ENCODE measurements at places on chromosomes 3 and 15.

GRCh38 chr3:66149269-66149668 is 71.5 kb upstream of the SLC25A26 start:
- DNase-seq: no peak

DNA sequence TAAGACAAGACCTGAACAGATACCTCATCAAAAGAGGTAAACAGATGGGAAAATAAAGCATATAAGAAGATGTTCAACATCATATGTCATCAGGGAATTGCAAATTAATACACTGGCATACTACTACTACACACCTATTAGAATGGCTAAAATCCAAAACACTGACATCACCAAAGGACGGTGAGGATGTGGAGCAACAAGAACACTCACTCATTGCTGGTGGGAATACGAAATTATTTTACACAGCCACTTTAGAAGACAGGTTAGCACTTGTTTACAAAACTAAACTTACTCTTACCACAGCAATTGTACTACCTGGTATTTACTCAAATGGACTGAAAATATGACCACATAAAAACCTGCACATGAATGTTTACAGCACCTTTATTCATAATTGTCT is 119.6 kb downstream of the GSK3B start:
- no peak for DNase-seq

DNA sequence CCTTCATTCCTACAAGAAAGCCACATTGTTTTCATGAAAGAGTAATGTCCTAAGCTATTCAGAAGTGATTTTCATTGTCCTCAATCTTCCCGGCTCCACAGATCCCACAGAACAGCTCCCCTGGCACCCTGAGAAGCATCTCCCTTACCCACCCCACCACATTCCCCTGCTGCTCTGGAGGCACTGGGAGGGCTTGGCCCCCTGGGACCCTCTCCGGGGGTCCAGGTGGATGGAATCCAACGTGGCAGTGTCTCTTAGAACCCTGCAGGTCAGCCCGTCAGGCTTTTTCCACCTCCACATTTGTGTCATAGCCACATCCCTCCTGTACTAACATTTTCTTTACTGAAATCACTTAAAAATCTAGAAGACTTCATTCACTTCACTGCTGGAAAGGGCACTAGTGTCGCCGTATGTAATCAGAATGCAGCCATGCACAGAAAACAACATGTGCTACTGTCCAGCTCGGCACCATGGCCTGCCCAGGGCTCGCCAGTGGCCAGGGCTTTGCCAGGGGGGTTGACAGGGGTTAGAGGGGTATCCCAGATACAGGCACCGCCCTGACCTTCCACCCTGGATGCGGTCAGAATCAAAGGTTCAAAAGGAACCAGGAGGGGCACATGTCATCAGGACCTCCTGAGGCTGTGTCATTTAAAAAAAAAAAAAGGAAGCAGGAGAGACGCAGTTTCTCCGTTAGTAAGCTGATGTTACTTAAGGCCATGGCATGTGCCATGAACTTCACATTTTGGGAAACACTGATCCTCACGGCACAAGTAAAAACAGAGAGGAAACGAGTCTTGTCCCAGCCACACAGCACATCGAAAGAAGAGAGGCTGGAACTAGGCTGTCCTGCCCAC is 106.3 kb downstream of the LSM3 start:
- DNase-seq: no peak

DNA sequence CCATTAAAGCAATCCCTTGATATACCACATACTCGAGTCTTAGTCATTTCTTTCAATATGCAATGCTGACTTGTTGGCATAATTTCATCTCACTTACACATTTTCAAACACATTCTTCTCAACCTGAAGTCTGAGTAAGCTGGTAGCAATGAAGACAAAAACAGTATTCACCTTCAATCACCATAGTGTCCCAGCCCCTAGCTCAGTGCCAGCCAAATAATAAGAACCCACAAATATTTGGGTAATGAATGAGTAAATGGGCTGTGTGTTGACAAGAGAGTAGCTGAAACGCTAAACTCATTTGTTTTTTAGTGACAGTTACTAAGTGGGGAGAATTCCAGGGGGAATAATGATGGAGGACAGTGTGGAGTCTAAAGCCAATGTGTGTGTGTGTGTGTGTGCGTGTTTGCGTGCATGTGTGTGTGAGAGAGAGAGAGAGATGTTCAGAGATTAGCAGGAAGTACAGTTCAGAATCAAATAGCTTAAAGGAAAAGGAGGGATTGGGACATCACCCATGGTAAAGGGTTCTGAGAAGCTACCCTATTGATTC is 165.7 kb downstream of the GAP43 start:
- DNase-seq: no peak

DNA sequence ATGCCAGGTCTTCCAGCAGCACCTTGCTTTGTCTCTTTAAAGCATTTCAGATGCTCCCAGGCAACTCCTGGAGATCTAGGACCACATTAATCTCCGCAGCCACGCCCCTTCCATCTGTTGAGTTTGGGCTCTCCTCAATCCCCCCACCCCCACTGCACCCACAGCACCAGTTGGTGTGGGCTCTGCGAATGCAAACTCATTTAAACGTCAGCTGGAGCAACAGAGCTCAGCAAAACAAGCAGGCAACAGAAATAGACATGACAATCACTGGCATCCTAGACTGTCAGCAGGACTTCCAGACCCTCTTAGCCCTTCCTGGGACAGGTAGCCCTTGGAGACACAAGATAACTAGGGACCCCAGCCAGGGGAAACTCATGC is 106.9 kb downstream of the LSM3 start:
- DNase-seq: no peak

- no peak for DNase-seq
Observed at GRCh38 chr15:81088470-81089013, 45.5 kb upstream of the CFAP161 start.

GRCh38 chr3:118089563-118089962 is 945.1 kb downstream of the IGSF11 start:
- DNase-seq: no peak

DNA sequence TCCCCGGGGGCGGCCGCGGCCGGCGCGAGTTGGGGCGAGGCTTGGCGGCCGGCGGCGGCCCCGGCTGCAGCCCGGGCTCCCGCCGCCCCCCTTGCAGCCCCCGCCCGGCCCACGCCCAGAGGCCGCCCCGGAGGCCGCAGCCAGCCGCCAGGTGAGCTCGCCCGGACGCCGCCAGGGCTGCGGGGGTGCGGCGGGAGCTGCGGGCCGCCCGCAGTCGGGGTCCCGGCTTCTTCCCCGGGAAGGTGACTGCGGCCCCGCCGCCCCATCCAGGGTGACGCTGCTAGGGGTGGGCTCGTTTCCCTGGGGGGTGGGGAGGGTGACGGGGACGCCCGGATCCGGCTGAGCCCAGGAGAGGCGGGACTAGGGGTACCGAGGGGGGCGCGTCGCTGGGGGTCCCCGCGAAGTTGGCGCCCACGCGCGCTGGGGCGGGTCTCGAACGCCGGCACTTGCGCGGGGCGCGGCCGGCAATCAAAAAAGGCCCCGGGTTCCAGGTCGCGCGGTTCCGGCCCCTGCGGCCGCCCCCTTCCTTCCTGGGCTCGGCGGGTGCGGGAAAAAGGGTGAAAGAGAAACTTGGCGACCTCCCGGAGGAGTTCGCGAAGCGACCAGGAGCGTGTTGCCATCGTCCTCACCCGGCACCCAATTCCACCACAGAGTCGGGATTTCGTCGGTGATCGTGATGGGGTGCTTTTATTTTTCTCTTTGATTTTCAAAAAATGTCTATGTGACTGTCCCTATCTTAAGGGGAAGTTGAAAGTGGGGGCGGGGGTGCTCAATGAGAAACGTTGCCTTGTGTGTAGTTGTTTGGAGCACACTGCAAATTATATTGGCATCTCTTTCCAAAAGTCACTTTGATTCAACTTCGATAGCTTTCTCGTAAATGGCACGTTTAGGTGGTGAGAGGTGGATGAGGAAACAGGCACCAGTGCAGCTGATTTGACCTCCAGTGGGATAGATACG is 619 bp downstream of the ATXN7 start:
- DNase-seq: peak; percentile 29

DNA sequence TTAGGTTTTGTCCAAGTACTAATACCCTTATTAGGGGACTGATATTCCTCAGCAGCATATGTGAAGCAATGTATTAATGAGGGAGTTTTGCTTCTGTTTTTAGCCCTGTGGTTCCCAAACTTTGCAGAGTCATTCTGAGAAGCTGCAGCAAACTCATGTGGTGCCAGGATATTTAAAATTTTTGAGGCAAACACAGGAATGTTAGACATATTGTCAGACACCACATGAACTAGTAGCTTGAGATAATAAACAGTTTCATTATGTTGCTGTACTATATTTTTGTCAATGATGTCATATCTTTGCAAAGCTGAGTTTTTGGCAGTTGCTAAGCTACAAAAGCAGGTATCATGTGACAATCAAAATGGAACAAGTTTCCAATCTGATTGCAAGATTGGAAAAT is 36.6 kb downstream of the ATP6V1A start:
- no peak for DNase-seq

- no peak for DNase-seq
Observed at GRCh38 chr3:125125821-125126245, 70.0 kb upstream of the HEG1 start.

DNA sequence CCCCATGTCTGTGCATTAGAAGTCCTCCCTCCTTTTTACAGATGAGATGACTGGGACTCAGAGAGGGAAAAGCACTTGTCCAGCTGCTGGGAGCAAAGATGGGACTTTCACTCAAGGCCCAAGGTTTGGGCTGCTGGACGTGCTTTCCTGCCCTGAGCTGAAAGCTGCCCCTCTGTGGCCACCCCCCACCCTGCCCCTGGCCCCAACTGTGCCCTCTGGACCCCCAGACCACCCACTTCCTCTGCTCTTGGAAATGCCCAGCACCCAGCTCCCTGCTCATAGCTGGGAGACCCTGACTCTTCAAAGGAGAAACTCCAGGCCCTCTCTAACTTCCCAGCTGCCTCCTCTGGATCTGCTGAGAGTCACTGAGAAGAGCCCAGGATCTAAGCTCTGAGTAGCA is 20.7 kb downstream of the GRIP2 start:
- no peak for DNase-seq

DNA sequence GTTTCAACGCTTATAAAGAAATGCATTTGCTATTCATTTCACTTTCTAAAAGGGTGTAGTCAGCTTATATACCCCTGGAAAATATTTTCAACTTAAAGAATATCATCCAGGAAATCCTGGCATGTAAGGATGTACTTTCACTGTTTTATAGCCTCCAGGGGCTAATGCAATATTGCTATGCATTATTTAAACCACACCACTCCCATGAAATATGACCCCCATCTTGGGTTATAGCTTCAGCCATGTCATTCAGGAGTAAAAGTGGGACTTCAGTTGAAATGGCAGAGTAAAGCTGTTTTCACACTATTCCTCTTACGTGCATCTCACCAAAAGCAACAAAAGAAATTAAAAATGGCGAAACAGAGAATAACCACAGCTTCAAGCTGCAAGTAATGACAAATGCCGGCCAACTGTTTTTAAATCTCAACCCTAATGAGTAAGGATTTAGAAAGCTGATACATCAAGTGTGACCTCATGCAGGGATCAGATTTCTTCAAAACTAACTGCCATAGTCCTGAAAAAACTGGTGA is 84.5 kb downstream of the COL6A6 start:
- DNase-seq: no peak

DNA sequence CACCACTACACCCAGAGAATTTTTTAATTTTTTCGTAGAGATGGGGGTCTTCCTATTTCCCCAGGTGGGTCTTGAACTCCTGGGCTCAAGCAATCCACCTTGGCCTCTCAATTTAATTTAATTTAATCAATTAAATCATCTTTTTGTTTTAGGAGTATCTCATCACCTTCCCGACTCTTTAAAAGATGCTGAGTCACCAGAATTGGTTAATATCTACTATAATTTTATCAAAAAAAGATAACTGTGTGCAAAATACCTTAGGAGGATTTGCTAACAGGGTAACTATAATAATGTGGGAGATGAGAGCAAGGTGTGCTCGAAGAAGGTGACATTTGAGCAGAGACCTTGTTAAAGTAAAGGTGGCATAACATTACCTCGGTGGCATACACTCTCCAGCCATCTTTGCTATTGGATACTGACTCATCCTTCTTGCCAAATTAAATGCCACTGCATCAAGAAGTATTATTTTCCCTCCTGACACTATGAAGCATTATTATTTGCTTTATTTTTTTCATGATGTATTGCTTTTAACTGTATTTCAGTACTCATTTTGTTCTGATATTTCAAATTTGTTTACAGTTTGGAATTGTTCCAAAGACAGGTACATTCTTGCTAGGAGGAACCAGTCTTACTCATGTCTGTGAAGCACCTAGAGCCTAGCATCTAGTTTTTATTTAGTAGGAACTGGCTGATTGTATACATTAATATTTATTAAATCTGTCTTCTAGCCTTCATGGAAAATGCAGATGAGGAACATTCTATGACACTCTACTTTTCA is 200.7 kb downstream of the MBNL1 start:
- no peak for DNase-seq

DNA sequence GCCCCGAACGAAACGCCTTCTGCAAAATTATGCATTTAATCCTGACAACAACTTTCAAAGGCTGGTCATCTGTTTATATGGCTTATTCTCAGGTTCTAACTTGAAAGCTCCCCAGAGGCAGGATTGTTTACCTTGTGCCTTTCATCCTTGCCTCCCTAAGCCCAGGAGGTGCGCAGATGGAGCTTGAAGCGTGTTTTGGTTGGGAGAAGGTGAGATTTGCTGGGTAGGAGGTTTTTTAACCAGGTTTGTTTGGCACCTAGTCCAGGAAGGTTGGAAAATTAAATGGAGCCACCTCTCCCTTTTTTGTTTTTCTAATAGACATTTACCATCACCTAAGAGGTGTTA is 675 bp downstream of the TSEN2 start:
- DNase-seq: no peak

- DNase-seq: no peak
Observed at GRCh38 chr3:94285872-94286271, 223.0 kb downstream of the NSUN3 start.

GRCh38 chr3:42516443-42516842 is 14.0 kb downstream of the VIPR1 start:
- DNase-seq: no peak

GRCh38 chr15:56672721-56673120 is 60.6 kb downstream of the ZNF280D start:
- DNase-seq: no peak

- no peak for DNase-seq
Observed at GRCh38 chr3:56375654-56376053, 92.6 kb downstream of the ERC2 start.

GRCh38 chr3:17386432-17386831 is 356.0 kb downstream of the TBC1D5 start:
- no peak for DNase-seq

- no peak for DNase-seq
Observed at GRCh38 chr15:66408675-66409282, 22.1 kb downstream of the MAP2K1 start.

- no peak for DNase-seq
Observed at GRCh38 chr3:187832202-187832601, 86.9 kb upstream of the BCL6 start.
